ENCODE measurements at places on chromosomes 7 and 10.

DNA sequence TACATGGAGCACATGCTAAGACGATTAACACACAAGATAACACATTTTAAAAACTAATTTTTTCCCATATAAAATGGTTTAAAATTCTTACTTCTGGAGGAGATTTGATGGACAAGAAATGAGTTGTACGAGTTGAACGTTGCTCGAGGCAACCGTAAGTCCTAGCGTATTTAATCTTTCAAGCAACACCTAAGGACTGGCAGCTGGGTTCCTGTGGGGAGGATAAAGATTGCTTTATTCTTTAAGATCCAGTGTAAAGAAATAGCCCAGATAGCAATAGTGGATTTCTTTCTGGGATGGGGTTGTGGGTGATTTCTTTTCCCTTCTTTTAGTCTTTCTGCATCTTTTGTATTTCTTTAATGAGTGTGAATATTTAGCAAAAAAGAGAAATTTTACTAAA is 9.8 kb downstream of the TBXAS1 start:
- no peak for DNase-seq

- DNase-seq, result no peak
Observed at GRCh38 chr10:70575874-70576802, 26.4 kb downstream of the PRF1 start.

DNA sequence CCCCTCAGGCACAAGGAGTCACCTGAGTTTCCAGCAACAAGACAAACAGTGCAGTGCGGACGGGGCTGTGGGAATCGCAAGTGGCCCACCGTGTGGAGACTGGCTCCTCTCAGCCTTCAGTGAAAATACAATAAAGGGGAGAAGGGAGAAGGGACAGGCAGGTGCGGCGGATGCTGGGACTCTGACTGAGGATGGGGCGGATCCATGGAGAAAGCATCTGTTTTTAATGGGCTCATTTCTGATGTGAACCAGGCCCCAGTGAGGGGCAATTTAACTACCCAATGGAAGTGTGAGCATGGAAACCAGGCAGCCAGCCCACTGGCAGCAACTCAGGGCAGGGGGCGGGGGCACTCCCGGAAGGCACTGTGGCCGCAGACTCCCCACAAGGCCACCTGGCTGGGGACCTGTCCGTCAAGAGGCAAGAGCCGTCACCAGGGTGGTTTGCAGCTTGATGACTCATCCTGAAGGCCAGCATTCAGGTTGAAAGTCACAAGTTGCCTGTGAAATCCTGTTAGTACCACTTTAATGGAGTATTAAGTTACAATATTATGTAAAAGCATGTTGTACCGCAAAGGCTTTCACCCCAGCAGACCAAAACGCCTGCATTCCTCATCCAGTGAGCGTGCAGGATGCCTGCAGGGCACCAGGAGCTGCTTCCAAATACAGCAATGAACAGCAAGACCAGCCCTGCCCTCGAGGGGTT is 476.4 kb downstream of the PTPRN2 start:
- no peak for DNase-seq

DNA sequence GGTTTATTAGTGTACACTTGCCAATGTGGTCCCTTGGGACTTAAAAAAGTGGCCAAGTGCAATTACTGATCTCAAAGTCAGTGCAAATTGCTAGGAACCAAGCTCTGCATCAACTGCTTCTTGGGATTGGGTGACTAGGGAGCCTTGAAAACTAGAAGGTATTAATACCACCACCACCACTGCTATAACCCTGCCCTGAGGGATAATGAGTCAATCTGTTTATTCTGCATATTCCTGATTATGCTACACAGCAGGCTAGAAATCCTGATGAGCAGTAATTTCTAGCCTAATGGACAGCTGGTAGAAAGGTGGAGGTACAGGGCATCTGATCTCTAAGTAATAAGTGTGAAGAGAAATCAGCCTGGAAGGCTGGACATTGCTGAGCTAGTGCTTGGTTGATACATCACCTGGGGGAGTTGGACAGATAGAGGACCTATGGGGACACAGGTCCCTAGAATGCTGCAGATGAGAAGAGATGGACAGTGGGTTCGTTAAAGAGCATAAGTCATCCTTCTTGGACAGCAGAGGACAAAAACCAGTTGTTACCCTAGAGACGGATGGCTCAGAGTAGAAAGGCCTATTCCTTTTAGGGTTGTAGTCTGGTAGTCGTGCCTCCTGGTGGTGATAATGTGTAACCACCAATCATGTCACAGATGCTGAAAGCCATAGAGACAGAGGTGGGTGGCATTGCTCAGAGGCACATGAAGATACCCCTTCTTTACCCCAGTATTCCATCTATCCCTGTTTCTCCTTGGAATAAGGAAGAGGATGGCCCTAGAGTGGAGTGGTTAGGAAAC is 554.8 kb downstream of the SORCS1 start:
- DNase-seq, result no peak

DNA sequence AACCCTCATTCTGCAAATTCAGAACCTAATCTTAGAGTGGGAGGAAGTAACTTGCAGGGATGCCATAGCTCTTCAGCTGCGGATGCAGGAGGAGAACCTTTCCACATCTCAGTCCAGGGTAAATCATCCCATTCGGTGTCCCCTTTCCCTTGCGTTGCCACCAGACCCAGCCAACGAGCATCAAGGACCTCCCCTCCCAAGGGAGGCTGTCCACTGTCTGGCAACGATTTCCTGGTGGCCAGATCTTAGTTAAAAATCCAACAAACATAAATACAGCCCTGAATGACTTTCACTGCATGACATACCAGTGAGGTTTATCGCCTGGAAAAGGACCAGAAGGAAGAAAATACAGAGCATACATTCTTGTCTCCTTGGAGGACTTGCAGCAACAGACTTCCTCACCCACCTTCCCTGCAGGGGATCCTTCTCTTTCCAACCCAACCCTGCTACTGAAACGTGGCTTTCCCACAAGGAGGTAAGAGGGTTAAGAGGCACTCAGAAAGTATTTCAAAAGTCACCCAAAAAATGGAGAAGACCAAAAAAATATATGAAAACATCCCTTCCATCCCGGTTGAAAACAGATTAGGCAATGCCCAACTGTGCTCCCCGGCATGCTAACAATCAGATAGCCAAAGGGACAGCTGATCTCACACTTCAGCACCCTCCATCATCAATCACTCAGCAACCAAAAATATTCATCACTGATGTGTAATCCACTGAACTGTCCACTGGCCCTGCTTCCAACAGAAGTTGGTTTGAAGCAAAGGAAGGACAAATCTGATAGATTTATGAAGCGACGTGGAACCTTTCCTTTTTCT is 206.6 kb downstream of the TNS3 start:
- DNase-seq, result no peak

DNA sequence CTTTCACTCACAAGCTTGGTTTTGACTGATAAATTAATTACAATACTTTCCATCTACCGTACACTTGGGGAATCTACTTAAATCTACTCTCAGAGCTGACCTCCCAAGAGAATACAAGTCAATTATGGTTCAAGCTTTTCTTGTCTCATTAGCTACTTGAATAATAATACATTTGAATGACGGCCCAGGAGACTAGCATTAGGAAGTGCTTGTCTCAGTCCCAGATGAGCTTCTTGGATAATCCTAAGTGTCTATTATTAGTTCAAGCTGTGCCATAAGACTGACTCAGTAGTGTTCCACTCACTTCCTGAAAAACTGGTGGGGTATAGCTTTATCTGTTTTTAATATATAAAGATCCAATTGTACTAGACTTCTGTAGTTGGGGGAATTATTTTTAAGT is 100.2 kb downstream of the GNAT3 start:
- DNase-seq, result no peak

- no peak for DNase-seq
Observed at GRCh38 chr10:132675031-132675740, 110.8 kb downstream of the NKX6-2 start.

- DNase-seq, result no peak
Observed at GRCh38 chr7:129550693-129551360, 48.5 kb downstream of the SMKR1 start.

GRCh38 chr10:71971769-71972555 is 7.8 kb downstream of the CHST3 start:
- DNase-seq, result no peak

GRCh38 chr7:867001-867405 is 9.4 kb upstream of the GET4 start:
- no peak for DNase-seq

DNA sequence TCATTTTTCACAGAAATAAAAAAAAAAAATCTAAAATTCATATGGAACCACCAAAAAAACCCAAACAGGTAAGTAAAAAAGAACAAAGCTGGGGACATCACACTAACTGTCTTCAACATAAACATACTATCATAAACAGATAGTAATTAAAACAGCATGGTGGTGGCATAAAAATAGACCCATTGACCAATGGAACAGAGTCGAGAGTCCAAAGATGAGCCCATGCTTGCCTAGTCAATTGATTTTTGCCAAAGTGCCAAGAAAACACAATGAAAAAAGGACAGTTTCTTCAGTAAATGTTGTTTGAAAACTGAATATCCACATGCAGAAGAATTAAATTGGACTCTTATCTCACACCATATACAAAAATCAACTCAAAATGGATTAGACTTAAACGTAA is 513.2 kb upstream of the PHF14 start:
- DNase-seq, result no peak

- no peak for DNase-seq
Observed at GRCh38 chr7:93030605-93031225, 87.1 kb downstream of the SAMD9 start.

GRCh38 chr7:156746891-156747290 is 106.3 kb downstream of the RNF32 start:
- no peak for DNase-seq

DNA sequence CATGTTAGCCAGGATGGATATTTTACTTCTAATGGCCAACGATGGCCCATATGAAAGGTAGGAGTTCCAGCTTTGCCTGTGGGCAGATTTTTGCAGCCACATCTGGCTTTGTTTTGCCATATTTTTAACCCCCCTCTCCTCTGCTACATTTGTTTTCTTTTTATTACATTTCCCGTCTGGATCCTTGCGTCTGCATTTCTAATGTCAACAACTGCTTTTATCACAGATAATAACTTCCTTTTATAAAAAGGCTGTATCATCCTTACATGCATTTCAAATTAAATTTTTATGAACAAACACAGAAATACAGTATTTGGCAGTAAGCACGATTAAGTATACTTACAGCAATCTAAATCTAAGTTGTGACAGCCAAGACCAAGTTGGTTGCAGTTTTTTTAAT is 156.0 kb downstream of the BAMBI start:
- DNase-seq, result no peak

- DNase-seq, result no peak
Observed at GRCh38 chr7:128137181-128137580, 103.9 kb upstream of the LEP start.

- DNase-seq, result no peak
Observed at GRCh38 chr7:159022238-159022993, 122.3 kb downstream of the VIPR2 start.

GRCh38 chr10:86316274-86316835 is 50.2 kb downstream of the GRID1 start:
- DNase-seq, result no peak

DNA sequence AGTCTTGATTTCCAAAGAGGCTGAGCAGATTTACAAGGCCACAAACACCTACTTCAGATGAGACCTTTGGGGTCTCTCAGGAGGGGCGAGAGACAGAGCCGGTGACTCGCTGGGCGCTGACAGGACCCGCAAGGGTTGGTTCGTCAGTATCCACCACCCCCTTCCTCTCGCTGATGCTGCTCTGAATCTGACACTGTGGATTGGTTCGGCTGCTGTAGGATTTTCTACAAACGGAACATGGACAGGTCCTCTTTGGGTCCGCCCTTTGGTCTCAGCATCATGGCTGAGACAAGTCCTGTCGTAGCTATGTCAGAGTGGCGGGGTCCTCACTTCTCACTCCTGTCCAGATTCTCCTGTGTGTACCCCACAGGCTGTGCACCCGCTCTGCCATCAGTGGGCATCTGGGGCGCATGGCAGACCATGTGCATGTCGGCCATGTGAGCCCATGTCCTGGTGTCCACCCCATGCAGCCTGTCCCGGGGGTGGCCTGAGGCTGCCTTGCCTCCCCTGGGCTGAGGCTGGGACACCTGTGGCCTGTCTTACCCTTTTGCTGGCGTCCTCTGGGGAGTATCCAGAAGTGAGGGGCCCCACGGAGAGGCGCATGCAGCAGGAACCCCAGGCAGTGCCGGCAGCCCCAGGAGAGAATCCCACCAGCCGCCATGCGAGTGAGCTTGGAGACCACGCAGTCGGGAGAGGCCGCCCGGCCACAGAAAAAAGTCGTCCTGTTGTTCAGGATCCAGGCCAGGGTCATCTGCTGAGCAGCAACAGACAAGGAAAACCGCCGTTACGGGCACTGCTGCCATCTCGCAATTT is 21.6 kb upstream of the FAM20C start:
- DNase-seq, result no peak

- DNase-seq, result no peak
Observed at GRCh38 chr7:19957664-19958063, 184.2 kb upstream of the TMEM196 start.

- no peak for DNase-seq
Observed at GRCh38 chr7:44104860-44105771, 971 bp downstream of the AEBP1 start.

GRCh38 chr7:45057878-45058277 is 30.9 kb downstream of the NACAD start:
- no peak for DNase-seq

DNA sequence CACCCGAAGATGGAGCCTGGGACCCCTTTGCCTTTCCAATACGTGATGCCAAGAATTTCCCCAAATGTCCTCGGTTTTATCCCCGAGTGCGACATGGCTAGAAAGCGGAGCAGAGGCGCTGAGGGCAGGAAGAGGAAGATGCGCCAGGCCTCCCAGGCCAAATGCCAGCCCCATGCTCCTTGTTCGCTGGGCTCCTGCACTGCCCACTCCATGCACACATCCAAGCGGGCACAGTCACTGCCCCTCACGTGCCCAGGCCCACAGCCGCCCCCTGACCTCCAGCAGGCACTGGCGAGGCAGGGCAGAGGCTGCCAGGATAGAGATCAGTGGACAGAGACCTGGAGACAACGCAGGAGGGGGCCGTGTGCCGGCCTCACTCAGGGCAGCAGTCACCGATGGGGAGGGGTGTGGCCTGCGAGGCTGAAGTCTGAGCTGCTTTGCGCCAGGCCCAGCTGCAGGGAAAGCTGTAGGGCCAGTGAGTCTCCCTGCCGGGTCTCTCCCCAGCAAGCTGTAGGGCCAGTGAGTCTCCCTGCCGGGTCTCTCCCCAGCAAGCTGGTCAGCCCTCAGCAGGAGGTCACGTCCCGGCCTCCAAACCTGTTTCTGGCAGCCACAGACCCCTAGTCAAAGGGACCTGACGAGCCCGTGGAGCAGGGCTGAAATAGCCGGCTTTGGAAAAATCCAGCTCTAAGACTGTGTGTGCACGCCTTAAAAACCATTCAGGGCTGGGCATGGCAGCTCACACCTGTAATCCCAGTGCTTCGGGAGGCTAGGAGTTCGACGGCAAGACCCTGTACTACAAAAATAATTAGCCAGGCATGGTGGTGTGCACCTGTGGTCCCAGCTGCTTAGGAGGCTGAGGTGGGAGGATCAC is 100.6 kb upstream of the DIP2C start:
- no peak for DNase-seq

- no peak for DNase-seq
Observed at GRCh38 chr10:48506147-48506917, 98.5 kb downstream of the ARHGAP22 start.

- no peak for DNase-seq
Observed at GRCh38 chr10:128483216-128483615, 357.0 kb upstream of the MKI67 start.
